ENCODE measurements at places on chromosomes 2 and 18.

DNA sequence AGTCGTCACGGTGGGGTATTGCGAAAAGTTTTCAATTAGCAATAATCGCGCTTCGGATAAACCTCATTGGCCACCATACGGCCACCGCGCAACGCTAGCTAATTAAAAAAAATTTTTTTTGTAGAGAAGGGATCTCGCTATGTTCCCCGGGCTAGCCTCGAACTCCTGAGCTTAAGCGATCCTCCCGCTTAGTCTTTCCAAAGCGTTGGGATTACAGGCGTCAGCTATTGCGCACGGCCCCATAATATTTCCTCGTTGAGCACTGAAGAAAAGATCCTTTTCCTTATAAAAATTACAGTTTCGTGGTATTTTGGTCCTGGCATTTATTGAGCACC lies 759 bp upstream of the ACTR1B start:
- DNase-seq = no peak

GRCh38 chr18:74942319-74942910 lies 266.5 kb downstream of the PTGR3 start:
- no peak for DNase-seq

- DNase-seq = no peak
These were observed 279.0 kb upstream of the STON1 start for GRCh38 chr2:48250943-48251342.

DNA sequence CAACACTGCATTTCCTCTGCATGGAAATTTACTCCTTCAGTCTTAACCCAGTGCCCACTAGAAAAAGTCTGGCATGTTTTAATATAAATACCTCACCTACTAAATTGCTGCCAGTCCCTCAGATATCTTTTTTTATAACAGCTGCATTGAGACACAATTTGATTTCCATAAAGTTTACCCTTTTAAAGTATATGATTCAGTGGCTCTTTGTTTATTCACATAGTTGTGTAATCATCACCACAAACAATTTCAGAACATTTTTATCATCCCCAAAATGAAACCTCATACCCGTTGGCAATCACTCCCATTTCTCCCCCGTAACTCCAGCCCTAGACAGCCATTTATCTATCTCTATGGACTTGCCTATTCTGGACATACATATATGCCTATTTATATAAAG lies 17.0 kb upstream of the FRZB start:
- DNase-seq = no peak

- DNase-seq = no peak
These were observed 38.0 kb upstream of the ENOSF1 start for GRCh38 chr18:750456-750855.

DNA sequence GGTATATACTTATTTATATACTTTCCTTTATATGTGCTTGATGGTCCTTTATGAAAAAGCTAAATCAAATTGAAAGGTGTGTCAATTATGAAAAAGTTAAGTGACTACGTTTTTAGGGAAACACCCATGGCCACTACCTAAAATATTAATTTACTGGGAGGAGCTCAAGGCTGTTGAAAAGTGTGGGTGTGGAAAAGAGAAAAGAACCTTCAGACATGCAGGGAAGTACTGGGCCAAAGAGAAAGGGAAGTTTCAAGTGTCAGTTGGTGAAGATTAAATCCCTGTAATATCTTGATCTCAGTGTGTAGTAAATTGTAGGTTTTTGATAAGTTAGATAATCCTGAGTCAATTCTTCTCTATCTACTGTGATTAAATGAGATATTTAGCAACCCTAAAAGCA lies 6.2 kb upstream of the GKN1 start:
- DNase-seq = no peak

GRCh38 chr2:24016376-24016761 lies 6.5 kb downstream of the MFSD2B start:
- no peak for DNase-seq

GRCh38 chr2:52934920-52935640 lies 832.5 kb upstream of the CHAC2 start:
- no peak for DNase-seq

- no peak for DNase-seq
These were observed 187.6 kb downstream of the DOK6 start for GRCh38 chr18:69588301-69588700.
